A549 treated with AZD2906 at 1 μM for 4 hours (cell line): ENCODE measurements at places on chromosomes 2 and 18. TPM values are rescaled to one million over a fixed set of nuclear protein-coding genes. Genes with fewer than 3 reads are reported as not detected.

The LYPD6 gene
- 0.04 to 0.08 TPM (median 0.07 TPM) in 5 replicates for total RNA-seq

The ANKRD53 gene
- 0.06 to 0.16 TPM (median 0.12 TPM) in 4 of 5 replicates, not detected in the other for total RNA-seq

The AMER3 gene
- not detected in 5 replicates for total RNA-seq

The OXER1 gene
- total RNA-seq = not detected in 5 replicates

The CYS1 gene
- total RNA-seq = 1.0 to 1.9 TPM (median 1.7 TPM) in 5 replicates

The GPAT2 gene
- 0.02 TPM in 1 of 5 replicates, not detected in the others for total RNA-seq

The FBXO36 gene
- total RNA-seq = 0.93 to 1.7 TPM (median 1.3 TPM) in 5 replicates

The SPATA3 gene
- not detected in 5 replicates for total RNA-seq
